NCI-H1436 treated with DMSO at 0.1 percent for 48 hours (cell line): ENCODE measurements at places on chromosomes 13 and 19.

- no peak for DNase-seq
Observed at GRCh38 chr13:20141238-20142022, 19.4 kb downstream of the GJA3 start.

DNA sequence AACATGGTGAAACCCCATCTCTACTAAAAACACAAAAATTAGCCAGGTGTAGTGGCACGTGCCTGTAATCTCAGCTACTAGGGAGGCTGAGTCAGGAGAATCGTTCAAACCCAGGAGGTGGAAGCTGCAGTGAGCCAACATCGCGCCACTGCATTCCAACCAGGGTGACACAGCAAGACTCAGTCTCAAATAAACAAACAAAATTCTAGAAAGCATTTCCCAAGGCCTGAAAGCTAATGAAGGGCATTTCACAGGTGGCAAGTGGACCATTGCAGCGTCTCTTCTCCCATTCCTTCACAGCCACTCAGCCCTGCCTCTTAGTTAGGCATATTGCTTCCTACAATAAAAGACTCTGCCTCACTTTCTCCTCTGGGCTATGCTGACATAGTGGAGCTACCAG lies 13.5 kb upstream of the RXFP2 start:
- no peak for DNase-seq

DNA sequence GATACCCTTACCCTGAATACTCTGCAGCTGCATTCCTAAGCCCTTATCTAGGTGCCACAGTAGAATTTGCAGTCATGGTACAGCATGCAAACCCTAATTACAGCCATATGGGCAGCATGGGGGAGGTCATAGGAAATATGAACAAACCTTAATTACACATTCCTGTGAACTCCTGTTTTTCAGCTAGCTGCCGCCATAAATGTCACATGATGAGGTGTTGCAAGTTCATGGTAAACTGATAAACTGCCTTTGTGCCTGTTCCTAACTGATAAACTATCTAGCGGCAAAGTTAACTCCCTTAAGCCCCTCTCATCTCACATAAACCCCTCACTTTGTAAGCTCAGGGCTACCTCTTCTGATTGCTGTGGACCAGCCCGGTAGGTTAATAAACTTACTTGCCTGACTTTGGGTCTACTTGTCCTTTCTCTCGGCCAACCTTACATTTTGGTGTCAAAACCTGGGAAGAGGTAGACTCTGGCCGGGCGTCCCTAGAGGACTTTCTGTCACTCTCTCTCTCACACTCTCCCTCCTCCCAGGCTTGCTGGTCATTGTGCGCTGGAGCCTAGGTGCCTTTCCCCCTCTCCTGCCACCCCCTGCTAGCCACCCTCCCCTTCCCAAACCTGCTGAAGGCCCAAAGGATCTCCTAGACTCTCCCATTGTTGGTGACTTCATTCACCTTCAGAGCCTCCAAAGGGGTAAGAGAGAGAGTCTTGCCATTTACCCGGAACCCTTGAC lies 43.3 kb downstream of the ZNF93 start:
- no peak for DNase-seq

- no peak for DNase-seq
Observed at GRCh38 chr19:2175742-2176141, 12.0 kb downstream of the DOT1L start.

DNA sequence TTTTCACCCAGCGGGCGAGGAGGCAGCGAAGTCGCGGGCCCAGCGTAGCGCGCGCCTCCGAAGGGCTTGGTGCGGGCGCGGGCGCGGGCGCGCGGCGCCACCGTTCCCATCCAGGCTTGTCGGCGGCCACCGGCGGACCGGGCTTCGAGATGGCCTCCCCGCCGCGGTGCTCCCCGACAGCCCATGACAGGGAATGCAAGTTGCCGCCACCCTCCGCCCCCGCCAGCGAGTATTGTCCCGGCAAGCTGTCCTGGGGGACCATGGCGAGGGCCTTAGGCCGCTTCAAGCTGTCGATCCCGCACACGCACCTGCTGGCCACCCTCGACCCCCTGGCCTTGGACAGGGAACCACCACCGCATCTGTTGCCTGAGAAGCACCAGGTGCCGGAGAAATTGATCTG lies at the start of gene WDR88:
WDR88 (plus strand) TSS at position 94 of the 400 bp plus-strand sequence; CDS start at position 150, 56 bp downstream.
- no peak for DNase-seq

DNA sequence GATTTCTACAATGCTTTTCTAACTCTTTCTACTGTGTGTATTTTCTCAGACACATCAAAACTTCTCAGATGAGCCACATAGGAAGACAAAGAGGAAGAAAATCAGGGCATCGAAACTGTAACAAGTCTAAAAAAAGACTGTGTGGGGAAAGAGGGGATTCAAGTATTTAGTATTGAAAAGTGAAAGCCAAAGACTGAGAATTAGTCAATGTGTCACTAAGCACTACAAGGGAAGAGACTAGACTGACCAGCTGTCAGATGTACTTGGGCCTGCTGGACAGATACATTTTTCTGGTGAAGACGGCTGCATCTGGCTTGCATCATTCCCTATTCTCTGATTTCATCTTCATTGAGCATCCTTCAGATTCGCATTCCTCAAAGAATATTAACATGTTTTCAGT lies 25.4 kb downstream of the COMMD6 start:
- DNase-seq: no peak

GRCh38 chr13:95948656-95949055 lies 104.5 kb downstream of the UGGT2 start:
- DNase-seq: no peak

DNA sequence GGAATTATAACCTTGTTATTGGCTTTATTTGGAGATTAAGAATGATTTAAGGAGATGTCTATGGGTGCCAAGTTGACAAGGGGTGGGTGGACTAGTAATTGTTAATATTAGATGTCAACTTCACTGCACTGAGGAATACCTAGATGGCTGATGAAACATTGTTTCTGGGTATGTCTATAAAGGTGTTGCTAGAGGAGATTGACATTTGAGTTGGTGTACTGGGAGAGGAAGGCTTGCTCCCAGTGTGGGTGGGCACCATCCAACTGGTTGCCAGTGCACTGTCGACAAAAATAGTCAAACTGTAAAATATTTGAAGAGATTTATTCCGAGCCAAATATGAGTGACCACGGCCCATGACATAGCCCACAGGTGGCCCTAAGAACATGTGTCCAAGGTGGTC lies 378.8 kb downstream of the NDFIP2 start:
- no peak for DNase-seq

DNA sequence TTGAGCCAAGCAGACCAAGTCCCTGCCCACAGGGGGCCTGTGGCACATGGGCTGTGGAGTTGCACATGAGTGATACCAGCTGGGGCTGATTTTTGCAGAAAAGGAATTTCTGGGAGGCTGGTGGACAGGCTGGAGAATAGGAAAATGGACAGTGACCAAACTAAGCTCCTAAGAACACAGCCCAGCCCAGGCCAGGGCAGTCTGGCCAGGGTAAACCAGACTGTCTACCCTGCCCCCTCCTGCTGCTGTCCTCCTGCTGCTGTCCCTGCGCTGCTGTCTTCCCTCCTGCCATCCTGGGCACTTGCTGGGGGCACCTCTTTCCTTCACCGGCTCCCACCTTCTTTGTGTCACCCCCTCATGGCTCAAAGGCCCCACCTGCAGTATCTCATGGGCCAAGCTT lies 219.2 kb downstream of the ZIC5 start:
- no peak for DNase-seq

DNA sequence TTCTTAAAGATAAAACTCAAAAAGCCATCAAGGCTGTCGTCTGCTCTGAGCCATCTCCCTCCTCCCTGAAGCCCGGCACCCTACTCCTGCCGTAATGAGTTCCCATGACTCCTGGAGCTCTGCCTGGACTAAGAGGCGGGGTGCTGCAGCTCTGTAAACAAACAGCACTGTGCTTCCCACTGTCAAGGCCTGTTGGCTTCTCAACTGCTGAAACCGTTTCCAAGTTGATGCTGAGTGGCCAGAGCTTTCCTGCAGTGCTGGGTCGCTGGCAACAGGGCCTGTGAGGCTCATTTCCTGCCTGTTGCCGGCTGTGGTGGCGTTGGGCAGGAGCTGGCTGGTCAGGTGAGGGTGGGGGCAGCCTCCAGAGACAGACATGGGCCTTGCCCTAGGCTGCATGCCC lies 26.7 kb upstream of the ISYNA1 start:
- DNase-seq: no peak

DNA sequence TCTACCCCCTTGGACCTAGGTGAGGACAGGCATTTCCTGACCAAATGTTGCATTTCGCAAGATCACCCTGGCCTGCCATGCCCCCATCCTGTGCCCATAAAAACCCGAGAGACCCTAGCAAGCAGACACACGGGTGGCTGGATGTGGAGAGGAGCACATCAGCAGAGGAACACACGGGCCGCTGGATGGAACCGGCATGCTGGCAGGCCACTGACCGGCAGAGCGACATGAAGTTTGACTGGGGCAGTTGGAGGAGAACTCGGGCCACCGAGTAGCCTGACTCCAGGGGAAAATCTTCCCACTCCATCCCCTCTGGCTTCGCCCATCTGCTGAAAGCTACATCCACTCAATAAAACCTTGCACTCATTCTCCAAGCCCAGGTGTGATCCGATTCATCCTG lies 329.3 kb downstream of the FGF9 start:
- DNase-seq: no peak

- DNase-seq: no peak
Observed at GRCh38 chr19:41910240-41910991, 17.8 kb downstream of the ERFL start.

DNA sequence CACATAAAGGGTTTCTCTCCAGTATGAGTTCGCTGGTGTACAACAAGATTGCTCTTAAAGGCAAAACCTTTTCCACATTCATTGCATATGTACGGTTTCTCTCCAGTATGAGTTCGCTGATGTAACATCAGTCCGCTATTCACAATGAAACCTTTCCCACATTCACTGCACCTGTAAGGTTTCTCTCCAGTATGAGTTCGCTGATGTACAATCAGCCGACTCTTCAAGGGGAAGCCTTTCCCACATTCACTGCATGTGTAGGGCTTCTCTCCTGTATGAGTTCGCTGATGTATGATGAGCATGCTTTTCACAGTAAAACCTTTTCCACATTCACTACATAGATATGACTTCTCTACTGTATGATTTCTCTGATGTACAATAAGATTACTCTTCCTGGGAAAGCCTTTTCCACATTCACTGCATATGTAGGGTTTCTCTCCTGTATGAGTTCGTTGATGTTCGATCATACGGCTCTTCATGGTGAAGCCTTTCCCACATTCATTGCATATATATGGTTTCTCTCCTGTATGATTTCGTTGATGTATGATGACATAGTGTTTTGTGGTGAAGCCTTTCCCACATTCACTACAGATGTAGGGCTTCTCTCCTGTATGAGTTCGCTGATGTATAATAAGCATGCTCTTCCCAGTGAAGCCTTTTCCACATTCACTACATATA lies 6.0 kb upstream of the ZNF614 start:
- no peak for DNase-seq

DNA sequence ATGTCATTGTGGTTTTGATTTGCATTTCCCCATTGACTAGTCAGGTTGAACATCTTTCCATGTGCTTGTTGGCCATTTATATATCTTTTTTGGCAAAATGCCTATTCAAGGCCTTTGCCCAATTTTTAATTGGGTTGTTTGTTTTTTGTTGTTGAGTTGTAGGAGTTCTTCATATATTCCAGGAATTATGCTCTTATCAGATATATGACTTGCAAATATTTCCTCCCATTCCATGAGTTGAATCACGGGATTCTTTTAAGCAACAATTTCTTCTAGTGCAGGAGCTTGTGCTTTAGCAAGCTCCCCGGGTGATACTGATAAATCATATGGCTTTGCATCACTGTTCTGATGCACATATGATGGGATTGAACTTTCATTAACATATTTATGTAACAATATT lies 47.0 kb upstream of the FLT1 start:
- DNase-seq: no peak

DNA sequence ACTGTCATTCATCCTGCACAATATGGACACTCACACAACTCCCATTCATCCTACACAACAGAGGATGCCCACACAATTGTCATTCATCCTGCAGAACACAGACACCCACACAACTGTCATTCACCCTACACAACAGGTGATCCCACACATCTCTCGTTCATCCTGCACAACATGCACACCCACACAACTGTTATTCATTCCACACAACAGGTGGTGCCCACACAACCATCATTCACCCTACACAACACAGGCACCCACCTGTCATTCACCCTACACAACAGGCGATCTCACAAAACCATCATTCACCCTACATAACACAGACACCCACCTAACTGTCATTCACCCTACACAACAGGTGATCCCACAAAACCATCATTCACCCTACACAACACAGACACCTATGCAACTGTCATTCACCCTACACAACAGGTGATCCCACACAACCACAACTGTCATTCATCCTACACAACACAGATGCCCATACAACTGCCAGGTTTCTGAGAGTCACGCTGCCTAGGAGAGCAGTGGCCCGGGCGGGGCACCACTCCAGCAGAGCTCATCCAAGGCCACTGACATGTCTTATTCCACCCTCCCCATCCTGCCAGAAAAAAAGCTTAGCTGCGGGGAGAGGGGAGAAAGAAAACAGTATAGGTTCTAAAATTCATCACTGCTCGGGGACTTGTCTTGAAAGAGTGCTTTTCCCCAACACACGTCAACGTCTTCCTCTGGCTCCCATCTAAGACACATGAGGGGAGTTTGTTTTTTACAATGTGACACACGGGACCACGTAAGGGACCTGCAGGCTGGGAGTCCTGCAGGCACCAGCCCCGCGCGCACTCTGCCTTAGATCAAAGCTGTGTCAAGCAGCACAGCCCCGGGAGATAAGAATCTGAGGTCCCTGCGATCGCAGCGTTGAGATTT lies 44.0 kb downstream of the KLF2 start:
- DNase-seq: no peak

GRCh38 chr19:4304538-4305256 lies at the start of gene FSD1:
FSD1 (plus strand) TSS chr19:4304598; CDS start chr19:4304747, 149 bp downstream.
- DNase-seq: no peak

GRCh38 chr19:49336482-49337266 lies 1.5 kb downstream of the CD37 start:
- no peak for DNase-seq

DNA sequence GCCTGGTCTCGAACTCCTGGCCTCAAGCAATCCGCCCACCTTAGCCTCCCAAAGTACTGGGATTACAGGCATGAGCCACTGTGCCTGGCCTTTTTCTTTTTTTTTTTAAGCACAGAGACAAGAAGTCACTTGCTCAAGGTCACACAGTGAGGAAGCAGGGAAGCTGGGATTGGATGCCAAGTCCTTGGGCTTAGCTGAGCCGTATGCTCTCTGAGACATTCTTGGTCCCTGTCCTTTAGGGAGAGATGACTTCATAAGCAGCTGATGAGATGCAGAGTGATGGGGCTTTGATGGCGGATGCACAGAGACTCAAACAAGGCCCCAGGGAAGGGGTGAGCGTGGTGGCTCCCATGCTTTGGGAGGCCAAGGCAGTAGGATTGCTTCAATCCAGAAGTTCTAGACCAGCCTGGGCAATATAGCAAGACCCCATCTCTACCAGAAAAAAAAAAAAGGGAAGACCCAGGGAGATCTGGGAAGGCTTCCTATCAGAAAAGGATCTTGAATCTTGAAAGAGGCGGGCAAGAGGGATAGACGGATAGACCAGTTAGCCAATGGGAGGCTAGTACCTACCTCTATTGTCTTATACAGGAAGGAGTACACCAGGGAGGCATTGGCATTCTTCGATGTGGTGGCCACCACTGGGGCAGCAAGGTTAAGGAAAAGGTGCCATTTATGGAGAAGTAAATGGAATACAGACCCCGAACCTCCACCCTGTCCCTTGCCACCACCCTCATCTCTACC lies 3.9 kb downstream of the AP1M2 start:
- no peak for DNase-seq

- no peak for DNase-seq
Observed at GRCh38 chr13:97301382-97302095, 79.4 kb downstream of the MBNL2 start.

- DNase-seq: no peak
Observed at GRCh38 chr13:61954092-61954491, 538.4 kb upstream of the PCDH20 start.

- no peak for DNase-seq
Observed at GRCh38 chr13:52906122-52906903, 57.9 kb upstream of the PCDH8 start.
